ENCODE measurements at places on chromosomes 7 and 10.

DNA sequence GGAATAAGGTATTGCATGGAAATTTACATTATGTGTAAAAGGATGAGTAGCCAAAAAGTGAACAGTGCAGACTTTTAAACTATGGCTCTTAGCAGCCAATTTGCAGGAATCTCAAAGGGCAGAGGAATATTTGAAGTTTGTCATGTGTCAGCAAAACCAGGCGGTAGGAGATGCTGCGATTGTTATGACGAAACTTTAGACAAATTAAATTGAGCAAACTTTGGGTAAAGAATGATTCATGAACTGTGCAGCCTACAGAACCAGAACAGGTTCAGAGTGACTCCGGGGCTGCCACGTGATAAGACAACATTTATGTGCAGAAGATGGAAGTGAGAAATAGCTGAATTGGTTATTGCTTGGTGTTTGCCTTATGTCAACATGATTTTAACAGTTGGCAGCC, 39.2 kb upstream of the CCDC6 start:
- DNase-seq = no peak

GRCh38 chr7:52586704-52587103, 448.7 kb upstream of the POM121L12 start:
- DNase-seq = no peak

DNA sequence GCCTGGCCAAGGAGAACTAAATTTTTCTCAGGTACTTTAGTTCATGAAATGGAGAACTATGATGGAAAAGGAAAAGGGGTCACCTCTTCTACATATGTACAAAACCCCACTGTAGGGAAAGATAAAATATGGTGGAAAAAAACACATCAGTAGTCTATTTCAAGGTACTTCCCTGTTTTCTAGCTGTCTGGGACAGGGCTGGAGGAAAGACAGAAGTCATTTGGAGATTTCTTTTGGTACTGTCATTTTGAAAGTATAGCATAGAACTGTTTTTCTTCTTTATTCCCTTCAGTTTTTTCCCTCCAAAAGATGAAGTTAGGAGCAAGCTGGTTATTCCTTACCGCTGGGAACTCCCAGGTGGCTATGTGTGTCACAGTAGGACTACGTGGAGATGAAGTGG, 196.1 kb downstream of the DOCK4 start:
- no peak for DNase-seq

GRCh38 chr7:156000601-156001396, 188.5 kb upstream of the SHH start:
- no peak for DNase-seq

DNA sequence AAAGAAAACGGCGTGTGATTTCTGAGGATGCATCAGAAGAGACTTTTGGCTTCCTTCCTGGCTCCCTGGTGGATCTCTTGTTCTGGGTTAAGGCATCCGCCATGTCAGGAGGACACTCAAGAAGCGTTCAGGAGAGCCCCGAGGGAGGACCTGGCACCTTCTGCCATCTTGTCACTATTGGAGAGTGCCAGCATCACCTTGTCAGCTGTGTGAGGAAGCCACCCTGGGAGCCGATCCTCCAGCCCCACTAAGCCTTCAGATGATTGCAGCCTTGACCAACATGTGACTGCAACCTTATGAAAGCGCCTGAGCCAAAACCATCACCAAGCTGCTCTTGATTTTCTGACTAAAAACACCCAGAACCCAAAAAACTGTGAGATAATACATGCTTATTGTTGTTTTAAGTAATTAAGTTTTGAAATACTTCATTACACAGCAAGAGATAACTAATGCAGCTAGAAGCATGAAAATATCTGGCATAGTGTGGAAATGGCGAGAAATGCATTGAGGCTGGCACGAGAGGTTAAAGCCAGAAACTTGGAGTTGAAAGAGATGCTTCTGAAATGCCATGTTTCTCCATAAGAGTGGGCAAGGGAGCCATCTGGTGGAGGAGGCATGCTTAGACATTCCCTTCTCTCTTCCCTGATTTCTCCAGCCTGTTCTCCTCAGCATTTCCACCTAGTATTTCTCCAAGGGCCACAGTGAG, 5.4 kb upstream of the ZFYVE27 start:
- DNase-seq = peak; percentile 80

GRCh38 chr10:111481261-111481826, 404.5 kb downstream of the ADRA2A start:
- DNase-seq = no peak

- no peak for DNase-seq
These were observed 86.0 kb downstream of the FANK1 start for GRCh38 chr10:125982260-125982948.

DNA sequence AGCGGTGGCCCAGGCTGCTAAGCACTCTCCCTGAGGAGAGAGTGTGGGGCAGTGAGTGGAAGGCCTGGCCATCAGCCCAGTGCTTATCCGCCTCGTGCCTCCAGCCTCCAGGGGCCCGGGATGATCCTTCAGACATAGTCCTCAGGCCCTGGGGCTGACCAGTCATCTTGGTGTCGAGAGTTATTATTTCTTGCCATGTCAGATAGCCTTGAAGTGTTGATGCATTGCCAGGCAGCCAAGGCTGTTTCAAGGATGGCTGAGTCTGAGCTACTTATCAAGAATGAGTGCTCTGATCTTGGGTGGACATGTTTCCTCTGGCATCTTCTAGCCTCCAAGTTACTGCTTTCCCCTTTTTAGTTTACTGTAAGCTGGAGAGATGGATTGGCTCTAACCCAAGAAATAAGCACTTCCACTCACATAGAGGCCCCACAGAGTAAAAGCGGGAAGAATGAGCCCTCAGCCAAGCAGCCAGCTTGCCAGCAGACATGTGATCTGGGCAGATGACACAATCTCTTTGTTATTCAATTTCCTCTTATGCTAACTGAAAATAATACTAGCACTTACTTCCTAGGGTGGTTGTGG, 136.5 kb upstream of the NAMPT start:
- peak; percentile 35 for DNase-seq

DNA sequence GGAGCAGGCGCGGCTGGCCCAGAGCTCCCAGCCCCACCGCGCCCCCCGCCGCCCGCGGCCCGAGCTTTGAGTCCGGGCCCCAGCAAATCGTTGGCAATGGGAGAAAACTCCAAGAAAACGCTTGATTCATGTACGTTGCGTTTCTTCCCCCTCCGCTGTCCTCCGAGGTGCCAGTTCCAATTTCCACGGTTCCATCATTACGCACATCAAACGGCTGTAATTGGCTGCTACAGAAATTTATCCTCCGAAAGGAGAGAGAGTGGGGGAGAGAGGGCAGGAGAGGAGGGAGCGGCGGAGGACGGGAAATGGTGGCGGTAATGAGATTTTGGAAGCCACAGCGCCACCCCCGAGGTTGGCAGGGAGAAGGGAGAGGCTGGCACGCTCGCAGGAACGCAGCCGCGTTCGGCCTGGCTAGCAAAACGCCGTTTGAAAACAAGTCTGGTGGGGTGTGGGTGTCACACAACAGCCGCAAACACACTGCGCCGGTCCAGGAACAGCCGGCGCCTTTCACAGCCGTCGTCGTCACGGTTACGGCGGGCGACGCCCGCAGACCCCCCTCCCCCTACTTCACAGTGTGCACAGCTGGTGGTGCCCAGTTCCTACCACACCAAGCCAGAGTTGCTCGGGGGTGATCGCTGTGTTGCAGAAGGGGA, 57.5 kb downstream of the UNCX start:
- peak; percentile 76 for DNase-seq

DNA sequence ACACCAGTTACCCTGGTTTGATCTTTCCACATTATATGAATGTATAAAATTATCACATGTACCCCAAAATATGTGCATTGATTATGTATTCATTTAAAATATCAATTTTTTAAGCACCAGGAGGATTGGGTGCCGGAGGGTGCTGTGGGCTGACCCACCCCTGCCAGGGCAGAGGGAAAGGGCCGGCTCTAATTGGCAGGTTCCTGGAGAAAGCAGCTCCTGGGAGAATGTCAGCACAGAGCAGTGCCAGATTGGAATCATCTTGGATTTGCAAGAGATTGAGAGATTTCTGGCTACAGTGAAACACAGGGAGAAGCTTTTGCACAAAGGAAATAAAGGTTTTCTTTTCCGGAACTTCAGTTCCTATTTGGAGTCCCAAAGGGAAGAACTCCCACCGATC, 264.4 kb upstream of the TCERG1L start:
- no peak for DNase-seq

DNA sequence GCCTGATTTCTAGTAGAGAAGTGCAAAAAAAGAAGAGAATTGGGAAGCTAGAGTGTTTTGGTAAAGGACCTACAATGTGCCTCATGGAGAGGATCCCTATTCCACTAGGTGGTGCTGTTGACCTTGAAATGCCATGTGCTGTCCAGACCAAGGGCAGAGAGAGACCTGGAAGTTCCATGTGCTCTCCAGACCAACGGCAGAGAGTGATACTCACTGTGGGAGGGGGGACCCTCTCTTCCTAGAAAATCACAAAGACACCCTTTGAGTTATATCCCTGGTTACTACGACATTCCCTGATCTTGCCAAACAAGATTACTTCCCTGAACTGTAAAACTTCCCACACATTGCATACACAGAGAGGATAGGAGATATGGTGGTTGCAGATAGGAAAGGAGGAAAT, 212.7 kb upstream of the ZNF804B start:
- DNase-seq = peak; percentile 4

- no peak for DNase-seq
These were observed 15.8 kb downstream of the ATP6V1F start for GRCh38 chr7:128878226-128879105.

DNA sequence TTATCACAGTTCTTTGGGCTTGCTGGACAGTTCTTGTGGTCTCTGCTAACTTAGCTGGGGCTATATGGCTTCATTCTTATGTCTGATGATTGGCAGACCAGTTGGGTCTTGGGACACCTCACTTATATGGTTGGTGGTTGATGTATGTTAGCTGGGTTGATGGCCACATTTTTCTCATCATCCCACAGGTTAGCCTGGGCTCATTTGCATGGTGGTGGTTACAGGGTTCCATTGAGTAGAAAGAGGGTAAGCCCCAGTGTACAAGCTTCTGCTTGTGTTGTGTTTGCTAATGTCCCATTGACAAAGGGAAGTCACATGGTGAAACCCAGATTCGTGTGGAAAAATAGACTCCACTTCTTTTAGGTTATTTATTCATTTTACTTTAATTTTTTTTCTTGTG, 40.6 kb downstream of the TMEM60 start:
- DNase-seq = no peak

GRCh38 chr10:75720157-75720556, 288.7 kb downstream of the LRMDA start:
- no peak for DNase-seq

GRCh38 chr7:113338071-113338696, 219.8 kb upstream of the SMIM30 start:
- DNase-seq = no peak

DNA sequence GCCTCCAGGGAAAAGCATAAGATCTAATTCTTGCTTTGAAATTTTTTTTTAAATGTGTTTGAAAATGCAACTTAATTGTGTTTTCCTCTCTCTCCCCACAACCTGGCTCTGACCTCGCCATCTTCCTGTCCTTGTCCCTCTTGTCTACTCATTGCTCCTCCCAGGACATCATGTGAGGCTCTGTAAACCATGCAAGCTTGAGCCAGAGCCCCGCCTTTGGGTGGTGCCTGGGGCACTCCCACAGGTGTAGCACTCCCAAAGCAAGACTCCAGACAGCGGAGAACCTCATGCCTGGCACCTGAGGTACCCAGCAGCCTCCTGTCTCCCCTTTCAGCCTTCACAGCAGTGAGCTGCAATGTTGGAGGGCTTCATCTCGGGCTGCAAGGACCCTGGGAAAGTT, 9.8 kb upstream of the CDHR1 start:
- no peak for DNase-seq

DNA sequence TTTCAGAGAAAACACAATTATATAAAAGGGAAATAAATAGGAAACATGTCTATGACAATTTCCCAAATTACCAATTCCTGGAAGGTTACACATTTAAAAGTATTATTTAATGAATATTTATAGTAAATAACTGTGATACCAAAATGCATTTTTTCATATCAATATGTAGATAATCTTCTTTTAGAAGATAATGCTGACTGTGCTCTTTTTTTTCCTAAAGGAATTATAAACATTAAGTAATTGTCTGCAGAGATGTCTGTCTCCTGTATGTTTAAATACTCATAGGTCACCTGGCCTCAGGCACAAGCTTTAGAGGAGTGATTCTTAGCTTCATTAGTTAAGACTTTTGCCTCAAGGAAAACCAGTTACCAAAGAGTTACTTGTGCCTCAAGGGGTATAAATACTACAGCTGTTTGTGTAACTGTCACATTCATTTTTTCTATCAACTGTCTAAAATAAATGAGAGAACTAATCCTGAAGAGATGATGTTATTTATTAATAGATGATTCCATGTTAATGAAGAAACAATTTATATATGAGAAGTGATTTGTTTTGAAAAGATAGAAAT, 77.1 kb downstream of the DNAJC1 start:
- DNase-seq = no peak

GRCh38 chr7:140641524-140642195, 1.0 kb upstream of the DENND2A start:
- DNase-seq = no peak

DNA sequence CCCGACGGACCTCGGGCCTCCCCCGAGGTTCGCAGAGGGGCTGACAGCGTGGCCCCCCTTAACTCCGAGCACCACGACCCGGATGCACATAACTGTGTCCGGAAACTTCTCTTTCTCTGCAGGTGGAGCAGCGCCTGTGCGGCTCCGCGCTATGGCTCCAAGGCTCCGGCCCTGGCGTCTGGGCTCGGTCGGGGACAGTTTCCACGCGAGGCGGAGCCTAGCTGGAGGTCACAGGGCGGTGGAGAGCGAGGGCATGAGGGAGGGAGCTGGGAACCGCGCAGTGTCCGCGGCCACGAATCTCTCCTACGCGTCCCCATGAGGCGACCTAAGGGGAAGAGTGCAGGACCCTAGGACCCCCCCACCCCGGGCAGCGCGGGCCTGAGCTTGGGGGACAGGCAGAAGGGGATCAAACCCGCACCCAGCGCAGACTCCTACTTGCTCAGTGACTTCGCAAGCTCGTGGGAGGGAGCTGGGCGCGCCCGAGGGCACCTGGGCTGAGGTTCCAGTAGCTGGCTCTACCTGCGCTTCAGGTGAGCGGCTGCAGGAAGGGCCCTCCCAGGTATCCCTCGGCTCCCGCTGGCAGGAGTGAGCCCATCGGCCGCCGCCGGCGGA, 8.6 kb upstream of the MNX1 start:
- no peak for DNase-seq

DNA sequence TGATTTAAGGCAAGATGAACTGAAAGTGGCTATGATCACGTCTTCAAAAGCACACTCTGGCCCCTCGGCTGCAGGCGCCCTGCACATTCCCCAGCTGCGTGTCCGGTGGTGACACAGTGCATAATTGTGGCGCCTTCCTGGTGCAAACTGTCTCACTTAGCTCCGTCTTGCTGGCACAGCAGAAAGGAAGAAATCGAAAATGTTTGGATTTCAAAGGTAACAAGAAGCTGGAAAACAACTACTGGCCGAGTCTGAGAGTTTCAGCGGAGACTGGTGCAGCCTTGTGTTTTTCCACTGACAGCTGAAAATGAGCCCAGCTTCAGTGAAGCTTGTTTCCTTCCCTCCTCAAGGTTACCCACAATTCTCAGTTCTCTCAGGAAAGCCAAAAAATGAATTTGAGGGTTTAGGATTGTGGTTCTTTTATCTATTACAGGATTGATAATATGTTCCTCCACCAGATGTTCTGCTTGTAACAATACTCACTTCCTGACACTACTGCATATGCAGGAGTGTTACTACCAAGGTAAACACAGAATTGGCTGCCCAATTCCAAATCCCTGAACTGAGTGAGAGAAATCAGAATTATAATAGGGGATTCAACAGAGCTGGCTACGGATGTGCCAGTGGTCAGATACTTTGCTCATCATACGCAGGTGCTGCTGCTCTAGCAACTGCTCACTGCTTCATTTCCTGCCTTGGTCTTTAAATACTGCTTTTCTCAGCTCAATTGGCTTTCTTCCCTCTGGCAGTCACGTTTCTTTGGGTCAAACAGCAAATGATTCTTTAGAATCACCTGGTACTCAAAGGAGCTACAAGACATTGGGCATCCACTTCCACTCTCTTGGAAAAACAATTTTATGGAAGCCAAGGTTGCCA, 63.7 kb downstream of the TRUB1 start:
- peak; percentile 8 for DNase-seq
